ENCODE measurements at places on chromosomes 13 and 19.
A peak's percentile ranks its signal among the peaks of the same experiment; 100 is the strongest.

DNA sequence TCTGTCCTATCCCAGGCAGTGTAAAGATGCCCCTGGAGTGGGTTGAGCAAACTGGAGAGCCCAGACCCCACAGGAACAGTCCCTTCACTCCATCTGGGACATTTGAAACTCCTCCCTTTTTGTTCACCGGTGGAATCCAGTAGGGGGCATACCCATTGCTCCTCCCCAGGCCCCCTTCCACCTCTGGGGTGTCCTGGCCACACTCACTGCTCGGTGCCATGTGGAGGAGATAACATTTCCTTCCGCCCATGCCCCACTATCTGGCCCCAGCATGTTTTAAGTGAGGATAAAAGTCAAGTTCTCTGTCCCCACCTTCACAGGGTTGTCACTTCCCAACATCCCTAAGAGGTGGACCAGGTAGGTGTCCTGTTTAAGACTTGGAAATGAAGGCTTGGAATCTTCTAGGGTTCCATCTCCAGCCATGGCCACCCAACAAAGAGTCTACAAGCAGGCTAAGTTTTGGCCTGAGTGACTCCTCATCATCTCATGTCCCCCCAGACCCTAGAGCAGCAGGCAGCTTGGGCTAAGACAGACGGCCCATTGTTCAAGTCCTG is 9.3 kb downstream of the ZNF526 start:
- DNase-seq: no peak

DNA sequence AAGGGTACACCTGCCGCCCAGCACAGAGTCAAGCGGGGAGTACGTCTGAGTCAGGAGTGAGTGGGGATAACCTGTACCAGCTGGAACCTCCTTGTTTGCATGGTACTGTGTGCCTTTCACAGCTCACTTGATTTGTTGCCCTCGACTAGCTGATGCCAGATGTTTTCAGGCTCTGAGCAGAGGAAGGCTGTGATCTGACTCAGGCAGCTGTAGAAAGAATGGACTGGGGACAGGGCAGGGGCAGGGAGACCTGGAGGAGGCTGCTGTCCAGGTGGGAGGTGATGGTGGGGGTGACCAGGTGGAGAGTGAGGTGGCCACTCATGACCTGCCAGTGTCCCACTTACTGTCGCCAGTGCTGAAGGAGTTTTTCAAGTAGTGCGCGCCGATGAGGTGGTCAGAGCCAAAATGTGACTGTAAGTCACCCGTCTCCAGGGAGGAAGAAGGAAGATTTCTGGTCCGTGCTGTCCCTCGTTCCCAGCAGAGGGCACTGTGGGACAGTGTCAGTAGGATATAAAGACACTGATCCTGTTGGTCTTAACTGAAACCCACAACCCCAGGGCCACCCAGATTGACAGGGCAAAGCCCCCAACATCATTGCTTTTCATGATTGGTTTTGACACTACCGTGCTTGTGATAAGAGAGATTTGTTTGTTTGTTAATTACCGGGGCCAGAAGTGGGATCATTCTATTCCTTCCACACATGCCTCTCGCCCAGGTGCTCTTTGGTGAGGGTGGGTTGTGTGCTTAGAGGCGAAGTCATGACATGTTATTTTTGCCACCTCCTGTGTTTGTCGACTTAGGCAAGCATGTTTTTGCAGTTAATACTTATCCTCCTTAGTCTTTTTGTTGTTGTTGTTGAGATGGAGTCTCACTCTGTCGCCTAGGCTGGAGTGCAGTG is 128.4 kb downstream of the DPF1 start:
- peak; percentile 75 for DNase-seq

GRCh38 chr13:50255639-50256038 is 240.4 kb downstream of the KCNRG start:
- no peak for DNase-seq

DNA sequence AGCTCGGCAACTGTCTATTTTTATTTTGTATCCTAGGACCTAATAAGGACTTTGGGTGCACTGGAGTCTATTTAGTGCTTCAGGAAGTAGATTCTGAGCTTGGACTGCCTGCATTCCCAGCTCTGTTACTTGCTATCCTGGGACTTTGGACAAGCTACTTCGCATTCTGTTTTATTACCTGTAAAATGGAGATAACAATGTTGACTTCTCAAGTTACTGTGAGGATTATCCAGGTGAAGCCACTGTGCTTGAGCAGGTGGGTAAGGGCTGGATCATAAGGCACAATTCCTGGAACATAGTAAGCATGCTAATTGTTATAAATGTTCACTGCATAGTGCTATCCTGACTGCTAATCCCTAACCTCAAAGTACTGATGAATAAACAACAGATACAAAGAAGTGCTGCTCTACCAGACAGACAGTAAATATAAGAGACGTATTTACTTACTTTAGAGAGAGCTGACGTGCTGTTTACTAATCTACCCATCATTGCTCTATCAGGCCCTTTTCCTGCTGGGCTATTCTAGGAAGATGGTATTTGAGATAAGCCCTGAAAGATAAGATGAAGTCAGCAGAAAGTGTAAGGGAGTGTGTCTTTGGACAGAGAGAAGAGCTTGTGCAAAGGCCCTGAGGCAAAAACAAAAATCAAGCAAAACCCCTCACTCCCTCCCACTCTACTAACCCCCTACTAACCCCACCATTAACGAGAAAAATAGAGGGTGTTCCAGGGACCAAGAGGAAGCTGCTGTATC is 50.8 kb upstream of the FLT1 start:
- DNase-seq: no peak

- no peak for DNase-seq
Observed at GRCh38 chr19:9058905-9059667, 27.8 kb upstream of the OR1M1 start.

DNA sequence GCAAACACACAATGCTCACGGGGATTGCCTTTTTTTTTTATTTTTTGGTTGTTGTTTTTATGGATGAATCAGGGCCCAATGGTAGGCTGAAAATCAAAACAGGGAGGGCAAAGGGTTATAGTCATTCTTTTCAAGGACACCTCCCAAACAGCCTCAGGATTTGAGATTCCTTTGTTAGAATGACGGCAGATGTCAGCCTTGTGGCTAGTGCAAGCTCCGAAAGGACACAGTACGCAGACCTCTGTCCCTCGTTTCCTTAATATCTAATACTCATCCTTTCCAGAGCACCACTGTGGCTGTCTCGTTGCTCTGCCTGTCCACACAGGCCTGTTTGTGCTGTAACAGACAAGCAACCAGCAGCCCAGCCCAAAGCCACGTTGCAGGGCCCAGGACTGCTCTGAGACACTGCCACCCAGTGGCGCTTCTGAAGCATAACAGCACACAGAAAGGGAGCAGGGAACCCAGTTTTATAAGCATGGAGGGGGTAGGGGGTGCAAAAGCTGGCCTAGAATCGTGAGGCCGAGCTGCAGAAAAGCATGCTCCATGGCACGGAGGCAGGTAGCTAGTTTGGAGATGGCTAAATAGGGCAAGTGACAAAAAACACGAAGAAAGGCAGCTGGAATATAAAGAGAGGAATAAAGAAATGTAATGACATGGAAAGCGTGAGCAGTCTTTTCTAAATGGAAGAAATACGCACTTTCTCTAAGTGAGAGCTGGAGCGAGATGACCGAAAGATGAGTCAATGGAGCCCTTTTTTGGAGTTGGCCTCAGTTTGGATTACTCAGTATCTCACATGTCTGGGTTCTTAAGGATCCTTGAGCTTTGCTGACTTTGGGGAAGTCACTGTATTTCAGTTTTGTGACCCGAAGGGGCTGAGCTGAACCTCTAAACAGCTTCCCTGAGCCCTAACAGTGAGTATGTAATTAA is 40.7 kb upstream of the MEDAG start:
- DNase-seq: peak; percentile 69

GRCh38 chr19:52094526-52095130 is 937 bp downstream of the ZNF841 start:
- no peak for DNase-seq

GRCh38 chr19:32581705-32582179 is 752 bp downstream of the PDCD5 start:
- peak; percentile 3 for DNase-seq

DNA sequence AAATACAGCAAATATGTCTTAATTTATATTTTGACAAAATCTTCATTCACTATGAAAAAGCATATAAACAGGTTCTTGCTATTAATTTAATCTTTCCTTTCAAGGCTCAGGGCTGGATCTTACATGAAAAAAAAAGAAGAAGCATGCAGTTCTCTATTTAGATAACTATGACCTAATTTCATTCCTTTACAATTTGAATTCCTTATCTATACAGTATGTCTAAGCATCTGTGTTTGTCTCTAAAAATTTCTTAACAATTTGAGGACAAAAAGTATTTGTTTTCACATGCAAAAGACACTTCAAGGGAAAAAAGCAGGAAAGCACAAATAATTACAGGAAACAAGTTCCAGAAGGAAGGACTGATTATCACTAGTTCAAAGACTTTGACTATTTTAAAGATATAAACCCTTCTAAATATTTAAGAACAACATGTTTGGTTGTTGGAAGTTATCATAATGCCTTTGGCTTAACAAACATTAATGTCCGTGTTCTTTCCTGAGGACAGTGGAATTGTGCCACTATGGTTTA is 157.5 kb downstream of the TBC1D4 start:
- no peak for DNase-seq
